ENCODE measurements at places on chromosomes 5 and 9.

DNA sequence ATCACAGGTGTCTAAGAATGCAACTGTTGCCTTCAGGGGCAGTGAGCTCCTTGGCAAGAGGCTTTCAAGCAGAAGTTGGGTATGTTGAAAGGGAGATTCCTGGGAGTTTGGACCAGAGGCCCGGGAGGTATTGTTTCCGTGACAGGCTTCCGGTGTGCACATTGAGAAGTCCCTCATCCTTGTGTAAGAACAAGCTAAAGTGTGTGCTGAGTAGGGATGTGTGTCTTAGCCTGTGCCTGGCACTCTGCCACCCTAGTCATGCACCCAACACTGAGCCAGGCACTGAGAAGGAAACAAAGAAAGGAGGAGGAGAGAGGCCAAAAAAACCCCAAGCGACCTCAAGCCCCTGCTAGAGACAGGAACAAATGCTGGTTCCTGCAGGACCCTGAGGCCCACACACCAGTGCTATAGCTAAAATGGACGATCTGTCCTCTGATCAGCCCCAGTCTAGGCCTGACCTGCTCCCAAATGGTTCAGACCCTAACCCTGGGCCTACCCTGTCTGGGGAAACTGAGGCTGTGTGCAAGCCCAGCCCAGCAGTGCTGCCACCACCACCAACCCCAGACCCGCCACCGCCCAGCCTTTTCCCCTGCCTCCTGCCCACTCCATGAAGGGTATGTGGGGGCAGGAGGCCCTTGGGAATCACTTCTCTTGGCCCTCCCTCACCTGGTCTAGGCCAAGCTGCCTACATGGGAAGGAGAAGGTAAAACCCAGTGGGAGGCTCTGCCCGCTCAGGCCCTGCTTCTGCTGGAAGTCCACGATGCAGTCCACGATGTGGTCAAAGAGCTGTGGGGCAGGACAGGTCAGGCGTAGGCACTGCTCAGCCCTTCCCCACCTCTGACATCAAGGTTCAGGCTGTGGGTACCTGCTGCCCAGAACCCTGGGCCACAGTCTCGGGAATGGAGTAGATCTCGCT is 12.6 kb downstream of the HK3 start:
- no peak for DNase-seq

GRCh38 chr9:99785010-99785590 is 36.6 kb upstream of the NR4A3 start:
- no peak for DNase-seq

- no peak for DNase-seq
These were observed 710.4 kb upstream of the CTNND2 start for GRCh38 chr5:12614608-12615007.

DNA sequence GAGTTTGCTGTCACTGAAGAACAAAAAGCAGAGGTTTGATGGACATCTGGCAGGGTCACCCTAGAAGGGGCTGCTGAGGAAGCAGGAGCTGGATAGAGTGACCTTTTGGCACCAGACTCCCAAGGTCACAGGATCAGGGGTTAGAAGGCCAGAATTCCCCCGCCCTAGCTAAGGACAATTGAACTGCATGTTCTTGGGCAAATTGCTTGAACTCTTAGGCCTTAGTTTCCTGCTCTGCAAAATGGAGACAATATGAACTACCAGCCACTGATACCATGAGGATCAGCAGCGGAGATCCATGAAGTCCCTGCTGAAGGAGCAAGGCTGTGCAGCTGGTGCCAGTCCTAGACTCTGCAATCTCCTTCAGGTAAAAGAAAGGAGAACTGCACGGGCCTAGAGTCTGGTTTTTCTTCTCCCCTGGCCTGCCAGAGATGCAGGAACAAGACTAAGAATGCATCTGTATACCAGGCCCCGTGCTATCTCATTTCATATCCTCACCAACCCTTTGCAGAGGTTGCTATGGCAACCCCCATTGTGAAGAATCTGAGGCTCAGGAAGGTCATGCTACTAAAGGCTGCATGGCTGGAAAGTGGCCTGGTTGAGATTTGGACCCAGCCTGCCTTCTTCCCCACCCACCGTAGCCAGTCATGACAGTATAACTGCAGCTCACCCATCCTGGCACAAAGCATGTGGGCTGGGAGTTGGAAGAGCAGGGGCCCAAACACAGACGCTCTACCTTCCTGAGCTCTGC is 33.7 kb downstream of the CAMK2A start:
- DNase-seq = no peak

DNA sequence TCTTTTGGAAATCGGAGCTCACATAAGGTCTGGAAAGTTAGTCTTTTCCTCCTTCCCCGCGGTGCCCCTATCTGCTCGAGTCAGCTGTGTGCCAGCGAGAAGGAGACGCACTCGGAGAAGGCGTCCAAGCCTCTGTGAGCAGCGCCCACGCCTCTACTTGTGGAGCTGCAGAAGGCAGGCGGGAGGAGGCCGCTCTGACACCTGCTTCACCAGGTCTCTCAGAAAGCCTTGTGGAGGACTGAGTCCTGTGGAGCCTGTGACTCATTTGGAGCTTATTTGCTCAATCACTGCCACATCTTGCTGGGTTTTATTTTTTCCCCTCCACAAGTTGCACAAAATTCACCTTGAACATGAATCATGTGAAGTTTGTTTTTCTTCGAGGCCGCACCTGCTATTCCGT is 117.5 kb downstream of the IRX2 start:
- DNase-seq = no peak

GRCh38 chr5:65247594-65247993 is 234.1 kb downstream of the ADAMTS6 start:
- no peak for DNase-seq

- no peak for DNase-seq
These were observed 152.8 kb upstream of the TAS2R1 start for GRCh38 chr5:9782826-9783560.

- no peak for DNase-seq
These were observed 138.2 kb upstream of the RFX3 start for GRCh38 chr9:3664044-3664443.

- DNase-seq = no peak
These were observed 351.4 kb downstream of the SEMA5A start for GRCh38 chr5:9194509-9194908.

- no peak for DNase-seq
These were observed 76.0 kb downstream of the ARL15 start for GRCh38 chr5:54234304-54234933.

- no peak for DNase-seq
These were observed 138.7 kb upstream of the SLC24A2 start for GRCh38 chr9:19927560-19927959.

DNA sequence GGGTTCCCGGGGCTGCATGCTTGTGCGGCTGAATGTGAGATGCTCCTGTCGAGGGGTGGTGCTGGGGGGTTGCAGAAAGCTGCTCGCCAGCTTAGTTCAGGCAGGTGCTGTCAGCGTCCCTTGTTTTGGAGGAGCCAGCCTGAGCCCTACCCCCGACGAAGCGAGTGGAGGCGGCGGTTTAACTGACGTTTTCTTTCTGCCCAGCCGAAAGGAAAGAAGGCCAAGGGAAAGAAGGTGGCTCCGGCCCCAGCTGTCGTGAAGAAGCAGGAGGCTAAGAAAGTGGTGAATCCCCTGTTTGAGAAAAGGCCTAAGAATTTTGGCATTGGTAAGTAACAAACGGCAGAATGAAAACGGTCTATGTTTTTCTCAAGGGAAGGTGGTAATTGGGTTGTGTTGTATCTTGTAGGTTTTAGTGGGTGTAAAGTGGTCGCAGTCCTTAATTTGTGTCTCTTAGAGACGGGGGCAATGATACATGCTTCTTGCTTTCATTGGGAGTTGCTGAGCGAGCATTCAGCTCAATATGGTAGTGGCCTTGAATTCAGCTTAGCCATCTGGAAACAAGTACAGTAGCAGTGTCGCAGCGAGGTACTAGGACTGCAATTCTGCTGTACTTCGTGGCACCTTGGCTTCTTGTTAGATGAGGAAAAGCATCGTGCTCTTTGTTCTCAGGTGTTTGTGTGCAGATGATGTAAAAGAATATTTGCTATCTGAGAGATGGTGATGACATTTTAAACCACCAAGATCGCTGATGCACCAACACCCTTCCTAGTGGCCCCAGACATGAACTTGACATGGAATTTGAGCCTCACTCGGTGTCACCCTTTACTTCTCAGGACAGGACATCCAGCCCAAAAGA is 928 bp downstream of the RPL7A start:
- DNase-seq = no peak

- DNase-seq = no peak
These were observed 21.3 kb downstream of the WNK2 start for GRCh38 chr9:93205045-93205768.

GRCh38 chr5:96687812-96688453 is 25.8 kb downstream of the CAST start:
- DNase-seq = no peak

- DNase-seq = no peak
These were observed 271.6 kb downstream of the PLK2 start for GRCh38 chr5:58188262-58188651.

DNA sequence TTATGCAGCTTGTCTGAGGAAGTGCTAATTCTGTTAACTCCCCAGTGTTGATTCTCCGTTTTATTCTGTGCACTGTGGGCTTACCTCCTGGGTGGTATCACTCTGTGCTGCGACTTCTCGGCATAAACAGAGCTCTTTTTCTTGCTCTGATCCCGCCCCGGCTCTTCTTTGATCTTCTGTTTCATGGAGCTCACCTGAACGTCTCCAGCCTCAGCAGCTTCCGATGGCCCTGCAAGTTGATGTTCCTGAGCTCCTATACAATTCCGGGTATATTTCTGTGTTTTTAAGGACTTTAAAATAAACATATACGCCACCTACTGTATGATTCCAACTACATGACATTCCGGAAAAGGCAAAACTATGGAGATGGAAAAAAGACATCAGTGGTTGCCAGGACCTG is 110.8 kb downstream of the TENT4A start:
- no peak for DNase-seq

Measured in SIG-M5 (cell line).